Activated T-helper 2 cell treated with anti-CD3 and anti-CD28 coated beads, Interferon-gamma antibody, Interleukin-2, Interleukin-4, amounts not matched to agents 10 μg/mL and 5 μg/mL and 100 μg/mL, durations not matched to agents 14 hours and 24 hours and 36 hours (primary cell): ENCODE measurements at places on chromosomes 4 and X. TPM values are rescaled to one million over a fixed set of nuclear protein-coding genes. Genes with fewer than 3 reads are reported as not detected.

HELT gene
- not detected in 2 replicates for total RNA-seq

TRIM75 gene
- not detected in 2 replicates for total RNA-seq

SPOCK3 gene
- not detected in 2 replicates for total RNA-seq

NOA1 gene
- total RNA-seq: 16.5 and 18.1 TPM in 2 replicates

DHX15 gene
- total RNA-seq: 233 and 239 TPM in 2 replicates

ODAPH gene
- not detected in 2 replicates for total RNA-seq

IQSEC2 gene
- 0.14 and 0.21 TPM in 2 replicates for total RNA-seq

TRPC5OS gene
- total RNA-seq: not detected in 2 replicates

PAGE5 gene
- not detected in 2 replicates for total RNA-seq

JAKMIP1 gene
- total RNA-seq: 11.3 and 12.3 TPM in 2 replicates

NMU gene
- 0.25 TPM in 1 of 2 replicates, not detected in the other for total RNA-seq

CD38 gene
- total RNA-seq: 75.3 and 87.1 TPM in 2 replicates
